ENCODE measurements at places on chromosomes 13 and 19.
A peak's percentile ranks its signal among the peaks of the same experiment; 100 is the strongest.

GRCh38 chr19:29040951-29041350 lies 172.0 kb downstream of the UQCRFS1 start:
- DNase-seq: no peak

GRCh38 chr13:20024702-20025101 lies 66.2 kb downstream of the ZMYM2 start:
- DNase-seq: no peak

GRCh38 chr13:20901668-20902437 lies 693 bp downstream of the XPO4 start:
- no peak for DNase-seq

- DNase-seq: no peak
Observed at GRCh38 chr13:59452189-59452890, 711.4 kb downstream of the DIAPH3 start.

GRCh38 chr19:51524666-51525264 lies 6.7 kb downstream of the SIGLEC6 start:
- DNase-seq: no peak

GRCh38 chr19:48751845-48752495 lies 471 bp downstream of the FUT1 start:
- no peak for DNase-seq

DNA sequence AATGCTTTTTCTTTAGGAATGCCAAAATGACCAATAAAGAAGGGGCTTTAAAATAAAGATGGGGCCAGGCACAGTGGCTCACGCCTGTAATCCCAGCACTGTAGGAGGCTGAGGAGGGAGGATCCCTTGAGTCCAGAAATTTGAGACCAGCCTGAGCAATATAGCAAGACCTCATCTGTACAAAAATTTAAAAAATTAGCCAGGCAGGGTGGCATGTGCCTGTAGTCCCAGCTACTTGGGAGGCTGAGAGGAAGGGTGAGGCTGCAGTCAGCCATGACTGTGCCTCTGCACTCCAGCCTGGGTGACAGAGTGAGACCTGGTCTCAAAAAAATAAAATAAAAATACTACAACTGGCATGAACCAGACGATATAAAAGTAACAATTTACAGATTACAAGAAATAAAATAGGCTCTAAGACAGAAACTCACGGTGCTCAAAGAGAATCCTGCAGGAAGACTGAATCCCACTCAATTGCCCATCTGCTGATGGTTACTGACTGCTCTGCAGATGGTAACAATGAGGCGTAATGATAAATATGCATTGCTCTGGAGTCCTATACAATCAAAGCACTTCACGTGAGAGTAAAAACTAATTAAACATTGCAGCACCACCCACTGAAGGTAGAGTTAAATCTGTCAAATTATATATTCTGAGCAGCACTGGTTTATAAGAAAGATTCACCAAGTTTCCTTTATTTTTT lies 93.2 kb downstream of the LHFPL6 start:
- DNase-seq: no peak

DNA sequence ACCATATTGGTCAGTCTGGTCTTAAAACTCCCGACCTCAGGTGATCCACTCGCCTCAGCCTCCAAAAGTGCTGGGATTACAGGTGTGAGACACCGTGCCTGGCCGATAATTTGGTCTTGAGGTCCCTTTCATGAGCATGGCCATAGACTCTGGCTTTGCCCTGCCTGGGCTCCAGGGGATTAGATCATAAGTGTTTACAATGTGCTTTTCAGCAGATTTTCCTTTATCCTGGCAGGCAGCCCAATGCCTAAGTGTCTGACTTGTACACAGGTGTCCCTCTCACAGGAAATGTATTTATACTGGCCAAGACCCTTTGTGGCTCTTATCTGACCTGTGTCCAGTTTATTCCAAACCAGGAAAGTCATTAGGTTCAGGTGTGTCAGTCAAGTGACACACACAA lies 15.9 kb downstream of the BCAM start:
- no peak for DNase-seq

DNA sequence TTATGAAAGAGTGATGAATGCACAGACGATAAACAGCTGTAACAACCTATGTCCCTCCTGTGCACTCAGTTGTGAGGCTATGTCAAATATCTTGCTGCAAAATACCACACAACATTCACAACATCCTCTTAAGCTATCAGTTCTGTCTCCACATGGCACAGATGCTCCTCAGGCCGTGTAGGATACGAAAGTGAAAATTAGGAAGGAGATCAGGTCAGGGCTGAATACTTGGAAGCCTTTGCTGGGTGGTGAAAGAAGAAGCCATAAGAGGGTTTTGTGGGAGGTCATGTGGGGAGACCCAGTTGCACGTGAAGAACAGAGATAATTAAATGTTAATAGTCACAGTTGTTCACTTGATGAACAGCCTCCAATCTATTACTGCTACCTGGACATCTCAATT lies 58.9 kb downstream of the RXFP2 start:
- no peak for DNase-seq

DNA sequence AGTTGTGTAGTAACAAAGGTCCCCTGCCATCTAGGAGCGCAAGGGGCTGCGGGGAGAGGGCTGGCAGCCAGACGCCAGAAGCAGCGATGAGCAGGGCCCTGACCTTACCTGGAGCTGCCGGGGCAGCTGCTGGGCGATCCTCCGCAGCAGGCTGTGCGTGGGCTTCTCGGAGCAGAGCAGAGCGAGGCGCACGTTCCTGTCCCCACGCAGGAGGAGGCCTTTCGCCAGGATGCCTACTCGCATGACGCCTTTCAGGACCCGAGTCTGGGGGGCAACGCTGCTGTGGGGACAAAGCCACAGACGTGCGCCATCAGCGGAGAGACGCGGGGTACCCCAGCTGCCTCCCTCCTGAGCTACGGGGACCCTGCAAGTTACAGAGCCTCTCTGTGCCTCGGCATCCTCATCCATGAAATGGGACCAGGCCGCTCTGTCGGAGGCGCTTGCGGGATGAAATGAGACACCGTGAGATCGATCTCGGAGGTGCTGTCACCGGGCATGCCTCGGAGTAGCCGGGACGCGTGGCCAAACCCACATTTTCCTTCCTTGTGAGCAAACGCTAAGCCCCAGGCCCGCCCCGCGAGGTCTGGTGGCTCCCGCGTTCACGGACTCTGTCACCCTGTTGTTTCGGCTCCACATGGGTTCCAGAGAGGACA lies 30.5 kb upstream of the MATK start:
- DNase-seq: no peak

DNA sequence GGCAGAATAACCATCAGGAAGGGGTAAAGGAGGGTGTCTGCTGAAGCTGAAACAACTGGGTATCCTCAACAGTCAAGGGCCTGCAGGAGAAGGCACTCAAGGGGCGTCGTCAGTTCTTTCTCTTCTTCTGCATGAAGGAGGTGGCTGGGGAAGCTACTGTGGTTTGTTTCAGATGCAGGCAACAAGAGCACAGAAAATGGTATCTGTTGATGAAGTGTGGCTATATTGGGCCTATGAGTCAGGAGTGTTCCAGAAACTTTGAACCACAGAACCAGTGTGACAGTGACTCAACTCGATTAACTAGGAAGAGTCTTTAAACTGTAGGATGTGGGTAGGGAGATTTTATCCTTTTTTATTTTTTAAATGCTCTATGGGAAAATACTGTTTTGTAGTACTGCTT lies 686.3 kb downstream of the FGF9 start:
- no peak for DNase-seq

GRCh38 chr13:69292789-69293425 lies 814.7 kb upstream of the ATXN8OS start:
- no peak for DNase-seq

DNA sequence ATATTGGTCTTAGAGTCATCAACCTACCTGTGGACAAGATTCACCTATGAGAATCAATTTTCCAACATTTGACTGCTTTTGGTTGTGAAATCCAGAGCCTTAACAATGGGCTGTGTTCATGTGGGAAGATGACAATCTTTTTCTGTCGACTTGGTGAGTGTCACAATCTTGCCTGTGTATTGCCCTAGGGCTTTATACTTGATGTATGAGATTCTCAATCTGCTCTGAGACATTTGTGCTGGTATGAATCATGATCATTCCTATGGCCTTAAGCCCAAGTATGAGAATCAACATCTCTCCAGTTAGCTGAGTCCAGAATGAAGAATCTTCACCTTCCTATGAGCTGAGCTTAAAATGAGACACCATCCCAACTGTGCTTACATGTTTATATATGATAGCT lies 68.7 kb downstream of the ZNF726 start:
- no peak for DNase-seq

- no peak for DNase-seq
Observed at GRCh38 chr19:51372021-51372648, 319 bp downstream of the NKG7 start.

DNA sequence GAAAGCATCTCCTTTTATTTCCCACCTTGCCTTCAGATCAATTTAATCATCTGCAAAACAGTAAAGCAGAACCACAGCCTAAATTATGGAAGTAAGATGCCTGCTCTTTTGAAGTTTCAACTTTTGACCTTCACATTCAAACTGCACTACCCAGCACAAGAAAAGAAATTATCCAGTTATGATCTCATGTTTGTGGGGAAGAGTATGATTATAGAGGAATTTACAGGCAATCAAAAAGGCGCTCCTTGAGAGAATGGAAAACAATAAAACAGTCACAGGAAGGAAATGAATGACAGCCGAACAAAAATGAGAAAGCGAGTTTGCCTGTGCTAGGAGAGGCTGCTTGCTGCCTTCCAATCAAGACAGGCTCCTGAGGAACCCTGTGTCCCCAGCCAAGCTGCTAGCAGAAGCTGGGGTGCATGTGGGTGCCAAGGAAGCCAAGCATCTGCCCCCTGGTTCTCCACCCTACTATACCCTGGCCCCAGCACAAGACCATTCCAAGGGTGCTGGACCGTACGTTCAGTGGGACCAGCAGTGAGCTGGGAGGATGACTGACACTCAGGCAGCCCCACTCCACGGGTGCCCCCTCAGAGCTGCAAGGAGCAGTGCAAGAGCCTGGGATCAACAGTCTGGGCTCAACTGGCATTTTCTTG lies 47.8 kb downstream of the PEPD start:
- DNase-seq: no peak

DNA sequence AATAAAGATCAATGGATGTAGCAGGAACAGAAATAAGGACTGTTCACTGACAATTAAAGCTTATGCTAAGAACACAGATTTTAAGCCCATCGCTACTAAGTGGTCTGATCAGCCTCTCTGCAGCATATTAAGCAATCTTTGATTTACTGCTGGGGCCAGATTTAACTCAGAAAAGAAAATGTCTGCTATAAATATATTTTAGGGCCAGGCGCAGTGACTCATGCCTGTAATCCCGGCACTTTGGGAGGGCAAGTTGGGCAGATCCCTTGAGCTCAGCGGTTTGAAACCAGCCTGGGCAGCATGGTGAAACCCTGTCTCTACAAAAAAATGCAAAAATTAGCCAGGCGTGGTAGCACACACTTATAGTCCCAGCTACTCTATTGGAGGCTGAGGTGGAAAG lies 43.0 kb downstream of the METTL21C start:
- no peak for DNase-seq

DNA sequence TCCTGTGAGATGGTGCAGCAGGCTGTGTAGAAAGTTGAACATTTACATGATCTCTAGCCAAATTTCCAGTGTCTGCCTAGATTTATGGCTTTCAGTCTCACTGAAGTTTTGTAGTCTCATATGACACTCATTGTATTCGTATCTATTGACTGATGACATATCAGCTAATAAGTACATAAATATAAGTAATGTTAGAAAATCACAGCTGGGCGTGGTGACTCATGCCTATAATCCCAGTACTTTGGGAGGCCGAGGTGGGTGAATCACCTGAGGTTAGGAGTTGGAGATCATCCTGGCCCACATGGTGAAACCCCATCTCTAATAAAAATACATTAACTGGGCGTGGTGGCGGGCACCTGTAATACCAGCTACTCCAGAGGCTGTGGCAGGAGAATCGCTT lies 54.7 kb upstream of the HTR2A start:
- DNase-seq: no peak

GRCh38 chr13:31031482-31031881 lies 99.0 kb downstream of the TEX26 start:
- no peak for DNase-seq

- no peak for DNase-seq
Observed at GRCh38 chr19:52138983-52139251, 821 bp downstream of the ZNF616 start.

GRCh38 chr19:48670699-48671445 lies 1.9 kb downstream of the NTN5 start:
- no peak for DNase-seq

GRCh38 chr13:48072304-48072703 lies 22.6 kb downstream of the MED4 start:
- DNase-seq: no peak

- no peak for DNase-seq
Observed at GRCh38 chr13:26601669-26602068, 44.2 kb downstream of the WASF3 start.

DNA sequence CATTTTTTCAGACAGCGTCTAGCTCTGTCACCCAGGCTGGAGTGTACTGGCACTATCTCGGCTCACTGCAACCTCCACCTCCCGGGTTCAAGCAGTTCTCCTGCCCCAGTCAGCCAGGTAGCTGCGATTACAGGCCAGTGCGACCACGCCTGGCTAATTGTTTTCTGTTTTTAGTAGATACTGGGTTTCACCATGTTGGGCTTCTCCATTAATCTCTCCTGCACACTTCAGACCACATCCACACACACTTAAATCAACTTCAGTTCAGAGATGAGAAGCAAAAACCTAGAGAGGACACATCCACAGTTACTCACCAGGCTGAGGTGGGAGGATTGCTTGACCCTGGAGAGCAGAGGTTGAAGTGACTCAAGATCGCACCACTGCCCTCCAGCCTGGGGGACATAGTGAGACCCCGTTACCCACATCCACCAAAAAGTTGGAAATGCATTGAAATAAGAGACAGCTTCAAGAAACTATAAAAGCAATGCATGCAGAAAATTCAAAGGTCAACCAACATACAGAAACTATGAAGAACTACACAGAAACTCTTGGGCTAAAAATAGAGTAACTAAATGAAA lies 42.3 kb downstream of the ZNF611 start:
- DNase-seq: no peak

DNA sequence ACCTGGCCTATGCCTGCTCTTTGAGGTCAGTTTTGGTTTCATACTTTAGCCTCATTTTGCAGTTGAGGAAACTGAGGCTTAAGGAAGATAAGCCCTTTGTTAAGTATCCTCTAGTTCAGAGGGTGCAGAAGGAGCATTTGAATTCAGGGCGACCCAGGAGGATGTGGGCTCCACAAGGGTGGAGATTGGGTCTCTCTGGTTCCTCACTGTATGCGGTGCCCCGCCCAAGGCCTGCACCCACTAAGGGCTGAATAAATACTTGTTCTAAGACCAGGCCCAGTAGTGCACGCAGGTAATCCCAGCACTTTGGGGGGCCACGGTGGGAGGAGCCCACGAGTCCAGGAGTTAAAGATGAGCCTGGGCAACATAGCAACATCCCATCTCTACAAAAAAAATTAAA lies 768 bp upstream of the SLC44A2 start:
- peak; percentile 33 for DNase-seq

DNA sequence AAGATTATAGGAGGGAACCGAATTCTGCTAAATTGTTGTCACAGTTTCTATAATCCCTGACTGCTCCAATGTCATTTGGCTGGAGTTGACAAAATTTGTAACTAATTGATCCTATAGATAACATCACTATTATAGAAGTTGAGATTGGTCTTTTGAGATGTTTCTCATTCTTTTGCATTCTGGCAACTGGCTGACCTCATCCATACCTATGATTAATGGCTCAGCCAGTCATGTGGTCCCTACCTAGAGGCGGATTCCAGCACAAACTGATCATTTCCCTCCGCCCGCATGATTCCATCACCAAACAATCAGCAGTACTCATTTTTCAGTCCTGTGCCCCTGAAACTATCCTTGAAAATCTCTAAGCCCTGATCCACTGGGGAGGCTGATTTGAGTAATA lies 4.2 kb downstream of the PSG2 start:
- no peak for DNase-seq

Measured in CD4-positive, alpha-beta T cell treated with Interleukin-4 for 4 hours (primary cell).